ENCODE measurements at places on chromosomes 7 and 10.

DNA sequence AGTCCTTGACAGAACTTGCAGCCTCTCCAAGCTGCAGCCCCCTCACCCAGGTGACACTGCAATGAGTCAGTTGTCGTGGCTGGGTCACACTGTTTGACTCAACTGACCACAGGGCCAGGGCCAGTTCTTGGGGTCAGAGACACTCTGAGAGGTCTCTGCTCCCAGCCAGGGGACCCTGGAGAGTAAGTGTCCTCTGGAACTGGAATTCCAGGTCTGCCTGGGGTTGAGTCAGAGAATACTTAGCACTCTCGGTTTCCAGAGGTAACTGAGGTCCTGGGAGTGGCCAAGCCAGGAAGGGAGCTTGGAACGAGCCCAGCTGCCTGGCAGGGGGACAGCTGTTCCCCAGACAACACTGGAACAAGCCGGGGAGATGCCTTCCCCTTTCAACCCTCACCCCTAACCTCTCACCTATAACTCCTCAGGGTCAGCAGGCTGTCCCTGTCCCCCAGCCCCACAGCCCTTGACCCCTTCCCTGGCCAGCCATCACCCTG is 2.2 kb upstream of the MYL10 start:
- no peak for DNase-seq

- no peak for DNase-seq
Observed at GRCh38 chr10:118439824-118440223, 97.7 kb upstream of the FAM204A start.

- no peak for DNase-seq
Observed at GRCh38 chr7:148790131-148790726, 91.5 kb downstream of the CUL1 start.

- DNase-seq = no peak
Observed at GRCh38 chr10:69738071-69738470, 63.6 kb upstream of the COL13A1 start.

DNA sequence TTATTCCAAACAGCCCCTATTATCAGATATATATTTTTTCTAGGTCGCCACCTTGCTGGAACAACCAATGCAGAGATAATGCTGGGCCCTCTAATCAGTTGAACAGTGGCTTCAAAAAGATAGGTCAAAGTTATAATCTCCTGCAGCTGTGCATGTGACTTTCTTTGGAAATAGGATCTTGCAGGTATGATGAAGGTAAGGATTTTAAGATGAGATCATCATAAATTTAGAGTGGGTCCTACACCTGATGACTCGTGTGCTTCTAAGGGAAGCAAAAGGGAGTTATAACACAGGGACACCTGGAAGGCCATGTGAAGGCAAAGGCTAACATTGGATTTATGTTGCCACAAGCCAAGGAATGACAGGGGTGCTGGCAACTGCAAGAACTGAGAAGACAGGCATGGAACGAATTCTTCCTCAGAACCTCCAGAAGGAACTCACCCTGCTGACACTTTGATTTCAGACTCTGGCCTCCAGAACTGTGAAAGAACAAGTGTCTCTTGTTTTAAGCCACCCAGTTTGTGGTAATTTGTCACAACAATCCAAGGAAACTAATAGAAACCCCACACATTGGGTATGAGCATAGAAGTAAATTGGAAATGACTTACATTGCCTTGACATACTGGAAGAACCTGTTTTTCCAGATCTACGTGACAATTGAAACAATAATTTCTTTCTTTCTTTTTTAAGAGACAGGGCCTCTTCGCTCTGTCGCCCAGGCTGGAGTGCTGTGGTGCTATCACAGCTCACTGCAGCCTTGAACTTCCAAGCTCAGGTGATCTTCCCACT is 34.4 kb downstream of the CCDC71L start:
- DNase-seq = no peak

DNA sequence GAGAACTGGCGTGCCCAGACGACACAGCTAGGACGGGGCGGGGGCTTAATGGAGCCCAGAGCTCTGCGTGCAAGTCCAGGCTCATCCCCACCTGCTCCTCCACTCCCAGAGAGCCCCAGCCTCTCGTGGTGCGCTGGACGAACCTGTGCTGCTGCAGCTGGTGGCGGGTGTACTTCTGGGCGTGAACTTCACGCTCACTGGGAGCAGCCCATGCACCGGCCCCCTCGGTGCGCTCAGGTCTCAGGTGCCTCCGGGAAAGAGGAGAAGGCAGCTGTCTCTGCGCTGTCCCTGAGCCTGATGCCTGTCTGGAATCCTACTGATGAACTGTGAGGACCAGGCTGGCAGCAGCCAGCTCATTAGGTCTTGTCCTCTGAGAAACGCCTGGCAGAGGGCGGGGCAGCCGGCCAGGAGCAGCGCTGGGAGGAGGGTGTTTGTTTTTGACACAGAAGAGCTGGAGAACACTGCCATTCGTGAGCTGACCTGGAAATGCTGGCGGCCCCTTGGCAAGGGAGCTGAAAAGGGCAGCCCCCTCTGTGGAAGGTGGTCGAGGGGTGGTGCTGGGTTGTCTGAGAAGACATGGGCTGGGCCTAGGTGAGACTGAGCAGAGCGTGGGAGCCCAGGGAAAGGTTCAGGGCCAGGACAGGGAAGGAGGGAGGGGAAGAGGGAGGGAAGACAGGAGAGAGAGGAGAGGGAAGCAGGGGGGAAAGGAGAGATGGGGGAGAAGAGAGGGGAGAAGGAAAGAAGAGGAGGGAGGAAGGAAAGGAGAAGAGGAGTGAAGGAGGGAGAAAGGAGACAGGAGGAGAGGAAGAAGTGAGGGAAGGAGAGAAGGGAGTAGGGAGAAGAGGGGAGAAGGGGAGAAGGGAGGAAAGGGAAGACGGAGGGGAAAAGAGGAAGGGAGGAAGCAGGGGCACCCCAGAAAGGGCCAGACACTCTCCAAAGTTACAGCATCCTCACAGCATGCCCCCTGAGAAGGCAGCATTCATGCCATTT is 53.5 kb upstream of the TNS3 start:
- DNase-seq = no peak

- DNase-seq = no peak
Observed at GRCh38 chr10:124384172-124384571, 34.6 kb downstream of the OAT start.

All from activated T-cell treated with anti-CD3 and anti-CD28 coated beads, Interleukin-2, amount 50 U/mL, for 24 hours (primary cell).